ENCODE measurements at places on chromosomes 16 and 17.

DNA sequence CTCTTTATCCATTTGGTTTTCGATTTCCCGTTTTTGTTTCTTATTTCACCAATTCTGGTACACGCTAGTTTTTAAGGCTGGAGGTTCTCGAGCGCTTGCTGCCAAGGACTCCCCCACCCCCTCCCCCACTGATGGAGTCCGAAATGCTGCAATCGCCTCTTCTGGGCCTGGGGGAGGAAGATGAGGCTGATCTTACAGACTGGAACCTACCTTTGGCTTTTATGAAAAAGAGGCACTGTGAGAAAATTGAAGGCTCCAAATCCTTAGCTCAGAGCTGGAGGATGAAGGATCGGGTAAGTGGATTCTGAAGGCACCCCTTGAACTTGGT is 825 bp downstream of the RPTOR start:
- no peak for DNase-seq

- DNase-seq: no peak
Observed at GRCh38 chr16:53611179-53611696, 92.4 kb downstream of the RPGRIP1L start.

DNA sequence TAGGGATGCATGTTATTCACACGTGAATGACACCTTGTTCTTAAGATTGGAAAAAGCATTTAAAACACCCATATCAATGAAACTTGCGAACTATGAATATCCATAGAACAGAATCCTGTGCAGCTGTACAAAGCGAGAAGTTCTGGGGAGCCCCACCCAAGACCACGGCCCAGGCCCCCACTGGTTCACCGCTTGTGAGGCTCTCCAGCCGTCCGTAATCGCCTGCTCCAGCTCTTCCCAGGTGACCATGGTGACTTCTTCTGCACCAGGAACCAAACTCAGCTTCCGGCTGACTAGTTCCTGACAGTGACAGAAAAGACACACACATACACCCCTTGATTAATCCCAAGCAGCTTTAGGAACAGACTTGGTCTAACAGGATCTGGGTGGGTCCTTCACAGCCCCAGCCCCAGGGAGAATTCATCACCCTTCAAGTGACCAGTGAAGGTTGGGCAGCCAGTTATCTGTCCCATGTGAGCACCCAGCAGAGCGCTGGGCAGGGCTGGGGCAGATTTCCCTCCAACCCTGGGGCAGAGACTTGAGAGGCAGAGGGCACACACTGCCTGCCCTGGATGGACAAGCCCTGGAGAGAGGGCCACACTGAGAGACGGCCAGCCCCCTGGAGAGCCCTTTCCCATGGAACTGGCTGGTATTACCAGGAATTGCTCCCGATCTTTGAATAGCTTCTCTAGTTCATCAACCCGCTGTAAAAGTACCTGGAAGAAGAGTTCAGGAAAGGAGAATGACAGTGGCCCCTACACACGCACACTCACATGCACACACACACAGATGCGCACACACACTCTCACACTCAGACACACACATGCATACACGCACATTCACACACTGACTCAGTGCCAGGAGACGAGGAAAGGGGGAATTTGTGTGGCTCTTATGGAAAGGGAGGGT is 3.6 kb downstream of the QRICH2 start:
- no peak for DNase-seq

GRCh38 chr16:70804734-70805169 is 3.8 kb upstream of the VAC14 start:
- DNase-seq: no peak

GRCh38 chr17:31431098-31431851 is 39.8 kb downstream of the RAB11FIP4 start:
- DNase-seq: no peak

- DNase-seq: peak; percentile 14
Observed at GRCh38 chr16:27639561-27640276, 89.8 kb downstream of the KATNIP start.

- DNase-seq: no peak
Observed at GRCh38 chr16:75402821-75403475, 30.4 kb downstream of the CFDP1 start.

- DNase-seq: no peak
Observed at GRCh38 chr17:82449883-82450356, 632 bp downstream of the CYBC1 start.

DNA sequence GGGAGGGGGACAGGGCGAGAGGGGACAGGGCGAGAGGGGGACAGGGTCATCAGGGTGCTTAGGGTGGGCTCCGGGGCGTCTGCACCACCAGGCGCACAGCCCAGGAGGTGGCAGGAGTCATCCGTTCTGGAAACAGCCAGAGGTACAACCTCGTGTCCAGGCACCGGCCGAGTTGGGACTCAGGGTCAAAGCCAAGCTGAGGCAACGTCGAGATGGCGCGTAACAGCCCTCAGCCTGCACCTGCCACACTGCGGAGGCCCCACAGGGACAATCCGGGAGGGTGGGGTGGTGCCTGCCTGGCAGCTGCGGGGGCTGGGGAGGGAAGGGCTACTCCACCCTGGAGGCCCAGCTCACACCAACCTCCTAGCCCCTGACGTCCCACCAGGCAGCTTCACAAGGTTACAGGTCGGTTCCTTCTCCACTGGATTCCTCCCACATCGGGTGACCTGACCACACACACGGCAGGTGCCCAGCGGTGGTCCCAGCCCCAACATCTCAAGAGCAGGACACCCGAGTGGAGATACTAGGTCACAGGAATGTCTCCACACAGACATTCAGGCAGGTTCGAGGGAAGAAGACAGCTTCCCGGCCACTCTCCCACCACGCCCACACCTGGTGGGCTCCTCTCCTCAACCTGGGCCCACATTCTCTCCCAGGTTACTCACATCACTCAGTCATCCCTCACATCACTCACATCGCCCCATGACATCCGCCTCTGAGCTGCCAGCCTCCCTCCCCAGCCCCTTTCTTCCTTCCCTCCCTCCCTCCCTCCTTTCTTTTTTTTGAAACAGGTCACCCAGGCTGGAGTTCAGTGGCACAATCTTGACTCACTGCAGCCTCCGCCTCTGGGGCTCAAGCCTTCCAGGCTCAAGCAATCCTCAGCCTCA is 47.3 kb downstream of the RPH3AL start:
- no peak for DNase-seq

DNA sequence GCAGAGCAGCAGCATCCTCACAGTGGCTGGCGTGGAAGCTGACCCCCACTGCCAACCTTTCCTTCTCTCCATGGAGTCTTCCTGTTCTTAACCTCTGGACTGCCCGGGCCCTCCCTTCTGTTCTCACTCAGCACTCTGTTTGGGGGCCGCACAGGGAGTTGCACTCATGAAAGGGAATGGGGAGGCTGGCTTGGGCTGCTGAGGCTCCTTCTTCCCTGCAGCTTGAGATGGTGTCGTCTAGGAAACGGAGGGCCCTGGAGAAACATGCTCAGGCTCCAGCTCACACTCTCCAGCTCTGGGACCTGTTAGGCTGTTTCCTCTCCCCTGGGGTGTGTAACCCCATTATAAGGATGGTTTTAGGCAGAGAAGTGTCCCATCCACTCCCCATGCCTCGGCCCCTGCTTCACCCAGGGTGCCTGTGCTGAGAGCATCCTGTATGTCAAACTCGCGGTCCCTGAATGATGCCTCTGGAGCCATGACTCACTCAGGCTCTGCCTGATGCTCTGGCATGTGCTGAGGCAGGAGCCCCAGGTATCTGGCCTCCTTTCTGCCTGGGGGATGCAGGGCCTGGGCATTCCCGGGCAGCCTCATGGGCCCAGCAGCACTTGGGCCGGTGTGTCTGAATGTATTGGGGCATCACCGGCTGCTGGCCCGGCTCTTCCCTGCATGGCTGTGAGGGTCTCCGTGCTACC is 18.9 kb downstream of the TMEM94 start:
- DNase-seq: no peak

GRCh38 chr17:44280392-44280937 is 12.5 kb upstream of the SLC4A1 start:
- no peak for DNase-seq

DNA sequence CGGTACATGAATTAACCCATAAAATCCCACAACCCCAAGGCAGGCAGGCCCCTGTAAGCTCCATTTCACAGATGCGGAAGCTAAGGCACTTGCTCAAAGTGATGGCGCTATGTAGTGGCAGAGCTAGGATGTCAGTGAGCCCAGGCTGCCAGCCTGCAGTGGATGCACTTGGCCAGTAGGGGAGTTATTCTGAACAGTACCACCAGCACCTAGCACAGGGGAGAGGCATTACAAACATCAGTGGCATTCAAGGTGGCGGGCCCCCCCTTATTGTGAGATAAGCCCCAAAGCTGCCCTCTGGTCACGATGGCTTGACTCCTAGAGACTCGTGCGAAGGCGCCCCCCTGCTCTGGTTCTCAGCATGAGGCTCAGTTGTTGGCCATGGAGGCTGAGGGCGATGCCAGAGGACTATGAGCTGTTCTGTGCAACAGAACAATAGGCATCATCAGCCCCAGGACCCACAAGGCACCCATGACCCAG is 33.8 kb downstream of the GTF3C1 start:
- DNase-seq: no peak

DNA sequence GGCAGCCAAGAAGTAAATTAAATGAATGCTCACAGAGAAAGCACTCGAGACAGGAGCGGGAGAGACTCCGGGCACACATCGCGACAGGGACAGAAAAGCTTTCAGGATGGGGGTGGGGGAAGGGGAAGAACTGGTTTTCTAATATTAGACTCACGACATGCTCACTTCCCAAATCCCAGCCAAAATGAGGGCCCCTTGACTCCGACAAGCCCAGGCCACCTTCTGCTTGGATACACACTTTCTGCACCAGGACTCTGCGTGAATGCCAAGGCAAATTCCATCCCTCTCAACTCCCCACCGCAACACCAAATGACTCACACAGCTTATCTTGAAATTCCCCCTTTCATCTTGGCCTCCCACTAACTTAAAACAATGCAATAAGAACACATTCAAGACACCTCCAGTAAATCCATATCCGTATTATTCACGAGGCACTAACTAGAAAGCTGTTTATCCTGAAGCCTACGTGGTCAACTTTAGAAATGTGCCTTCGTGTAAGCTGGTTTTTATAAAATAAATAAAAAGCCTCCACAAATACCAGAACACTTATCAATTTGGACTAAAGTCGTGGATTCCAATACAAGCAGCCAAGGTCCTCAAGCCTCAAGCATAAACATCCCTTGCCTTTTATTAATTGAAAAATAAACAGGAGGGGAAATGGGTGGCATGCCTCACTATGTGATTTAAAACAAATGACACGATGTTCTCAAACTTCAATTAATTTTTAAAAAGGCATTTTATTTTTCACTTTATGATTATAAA is 46.1 kb downstream of the NXN start:
- DNase-seq: no peak

DNA sequence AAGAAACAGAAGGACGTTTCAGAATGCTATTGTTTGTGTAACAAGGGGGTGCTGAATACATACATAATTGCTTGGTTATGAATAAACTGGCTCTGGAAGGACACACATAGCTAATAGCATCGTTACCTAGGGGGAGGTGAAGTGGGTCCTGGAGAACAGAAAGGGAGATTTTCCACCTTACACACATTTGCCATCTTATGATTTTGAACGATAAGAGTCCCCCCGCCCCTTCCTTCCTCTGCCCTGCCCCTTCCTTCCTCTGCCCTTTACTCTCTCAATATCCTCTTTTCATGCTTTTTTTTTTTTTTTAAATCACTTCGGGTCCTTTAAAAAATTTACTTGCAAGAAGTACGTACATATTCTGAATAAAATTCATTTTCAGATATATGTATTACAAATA is 902 bp upstream of the DHRS7B start:
- DNase-seq: no peak

- no peak for DNase-seq
Observed at GRCh38 chr17:82439829-82440365, 10.7 kb downstream of the CYBC1 start.

GRCh38 chr17:83099570-83100181 is 20.3 kb downstream of the METRNL start:
- DNase-seq: no peak

DNA sequence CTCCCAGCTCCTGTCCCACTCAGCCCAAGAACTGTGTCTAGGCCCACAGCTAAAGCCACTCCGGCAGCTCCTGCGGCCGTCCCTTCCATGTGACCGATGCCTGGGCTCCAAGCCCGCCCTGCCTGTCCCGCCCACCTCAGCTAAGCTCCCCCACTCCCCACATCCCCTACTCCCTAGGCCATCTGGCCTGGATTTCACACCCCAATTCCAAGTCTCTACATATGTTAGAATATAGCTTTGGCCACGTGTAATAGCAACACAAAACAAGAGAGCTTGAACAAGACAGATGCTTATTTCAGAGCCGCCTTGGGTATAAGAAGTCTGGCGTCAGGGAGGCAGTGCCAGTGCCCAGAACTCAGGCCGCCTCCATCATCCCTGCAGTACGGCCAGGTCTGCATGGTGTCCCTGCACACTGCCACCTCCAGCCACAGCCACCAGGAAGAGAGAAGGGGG is 30.0 kb upstream of the USP22 start:
- DNase-seq: no peak

DNA sequence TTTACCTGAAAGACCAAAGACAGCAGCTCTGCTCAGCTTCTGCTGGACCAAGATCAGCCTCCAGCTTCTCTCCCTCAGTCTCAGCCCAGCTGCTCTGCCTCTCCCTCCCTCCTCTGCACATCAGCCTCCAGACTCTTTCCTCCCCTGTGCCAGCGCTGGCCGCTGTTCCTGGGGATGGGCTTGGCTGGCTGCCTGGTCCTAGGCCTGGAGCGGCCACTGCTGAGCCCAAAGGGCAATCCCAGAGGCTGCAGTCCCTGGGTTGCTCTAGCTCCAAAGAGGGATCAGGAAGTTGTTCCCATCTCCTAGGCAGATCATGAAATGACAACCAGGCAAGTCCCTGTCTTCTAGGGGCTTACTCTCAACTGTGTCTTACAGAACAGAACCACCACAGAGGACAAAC is 31.3 kb downstream of the DCUN1D3 start:
- no peak for DNase-seq

DNA sequence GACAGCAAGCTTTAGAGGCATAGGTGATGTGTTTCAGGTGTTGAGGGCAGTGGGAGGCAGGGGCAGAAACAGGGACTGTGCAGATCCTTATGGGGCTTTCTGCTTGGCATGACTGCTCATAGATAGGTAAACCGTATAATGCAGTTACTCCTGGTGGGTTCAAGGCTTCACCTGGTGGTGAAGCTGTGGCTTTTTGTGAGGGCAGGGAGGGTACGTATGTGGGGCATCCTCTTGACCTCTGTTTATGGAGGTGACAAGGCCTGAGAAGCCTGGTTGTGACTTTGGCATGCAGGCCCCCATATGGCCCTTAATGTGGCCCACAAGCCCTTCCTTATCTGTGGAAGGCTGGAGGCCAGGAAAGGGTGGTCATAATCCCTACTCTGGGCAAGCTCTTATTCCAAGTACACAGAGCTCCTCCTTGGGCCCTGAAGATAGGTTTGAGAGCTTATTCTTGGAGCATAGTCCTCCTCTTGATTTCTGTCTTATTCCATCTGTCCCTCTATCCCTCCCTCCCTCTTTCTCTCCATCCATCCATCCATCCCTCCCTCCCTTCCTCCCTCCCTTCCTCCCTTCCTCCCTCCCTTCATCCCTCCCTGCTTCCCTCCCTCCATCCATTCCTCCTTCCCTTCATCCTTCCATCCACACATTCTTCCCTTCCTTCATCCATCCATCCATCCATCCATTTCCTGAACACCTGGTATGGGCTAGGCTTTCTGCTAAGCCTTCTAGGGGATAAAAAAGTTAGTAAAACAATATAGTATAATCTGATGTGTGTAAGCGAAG is 1.3 kb upstream of the CCL16 start:
- no peak for DNase-seq

GRCh38 chr17:34234616-34235015 is 20.5 kb upstream of the CCL2 start:
- DNase-seq: no peak

- no peak for DNase-seq
Observed at GRCh38 chr17:28896491-28896883, 1.0 kb downstream of the FLOT2 start.
